ENCODE measurements at places on chromosomes 1 and 21. TPM values are rescaled to one million over a fixed set of nuclear protein-coding genes. Genes with fewer than 3 reads are reported as not detected.

DNA sequence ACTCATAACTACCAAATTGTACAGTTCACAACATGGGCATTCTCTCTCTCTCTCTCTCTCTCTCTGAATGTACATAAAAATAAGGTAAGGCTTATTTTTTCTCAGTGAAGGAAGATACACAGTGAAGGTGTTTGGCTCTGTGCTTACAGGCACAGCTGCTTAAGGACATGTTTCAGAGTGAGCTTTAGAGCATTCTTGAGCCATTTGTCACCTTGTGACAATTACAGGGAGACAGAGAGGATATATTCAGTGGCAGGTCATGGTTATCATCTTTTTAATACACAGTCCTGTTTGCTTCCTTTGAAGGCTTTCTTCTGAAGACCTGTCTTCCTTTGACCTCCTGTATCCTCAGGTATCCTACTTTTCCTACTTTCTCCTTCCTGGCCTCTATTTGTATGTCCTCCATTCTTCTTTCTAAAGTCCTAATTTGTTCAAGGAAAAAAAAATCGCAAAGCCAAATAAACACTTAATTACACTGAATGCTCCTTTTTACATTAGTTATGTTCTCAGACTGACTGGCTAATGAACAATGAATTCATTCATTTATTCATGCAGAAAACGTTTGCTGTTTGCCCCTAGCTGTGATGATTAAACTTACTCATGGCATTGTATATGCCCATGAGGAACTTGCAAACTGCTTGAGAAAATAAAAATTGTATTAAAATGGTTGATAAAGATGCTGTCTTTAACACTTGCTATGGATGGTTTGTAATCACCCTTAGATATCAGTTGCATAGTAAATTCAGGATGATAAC lies 33.4 kb downstream of the HSD17B7 start:
- DNase-seq, result no peak

DNA sequence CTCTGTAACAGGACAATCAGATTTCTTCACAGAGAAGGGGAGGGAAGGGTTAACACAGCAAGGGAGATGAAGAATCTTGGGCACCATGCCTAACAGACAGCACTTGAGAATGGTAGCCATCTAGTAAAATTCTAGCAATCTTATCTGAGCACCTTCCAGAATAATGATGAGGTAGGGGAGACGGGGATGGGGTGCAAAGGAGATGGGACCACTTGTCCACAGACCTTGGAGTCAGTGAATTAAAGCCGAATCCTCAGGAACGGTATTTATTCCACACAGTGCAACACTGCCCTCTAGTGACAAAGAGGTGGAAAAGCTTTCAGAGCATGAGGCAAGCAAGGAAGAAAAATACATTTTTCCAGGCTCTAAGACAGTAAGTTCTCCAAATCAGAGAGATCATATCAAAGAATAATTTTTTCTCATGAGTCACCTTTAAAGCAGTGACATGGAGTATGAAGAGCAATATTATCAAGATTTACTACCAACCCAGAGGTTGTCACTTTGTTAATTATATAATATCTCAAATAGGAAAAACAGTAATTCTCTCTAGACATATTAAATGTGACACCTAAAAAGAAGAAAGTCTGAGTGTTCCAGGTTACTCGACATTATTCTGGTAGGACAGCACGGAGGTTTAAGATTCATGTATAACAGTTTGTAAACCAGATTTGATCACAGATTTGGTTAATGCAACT lies 43.3 kb upstream of the LPAR3 start:
- DNase-seq, result no peak

- DNase-seq, result no peak
Observed at GRCh38 chr1:164320790-164321731, 237.9 kb upstream of the PBX1 start.

- DNase-seq, result no peak
Observed at GRCh38 chr1:244217711-244218110, 166.6 kb downstream of the ZBTB18 start.

DNA sequence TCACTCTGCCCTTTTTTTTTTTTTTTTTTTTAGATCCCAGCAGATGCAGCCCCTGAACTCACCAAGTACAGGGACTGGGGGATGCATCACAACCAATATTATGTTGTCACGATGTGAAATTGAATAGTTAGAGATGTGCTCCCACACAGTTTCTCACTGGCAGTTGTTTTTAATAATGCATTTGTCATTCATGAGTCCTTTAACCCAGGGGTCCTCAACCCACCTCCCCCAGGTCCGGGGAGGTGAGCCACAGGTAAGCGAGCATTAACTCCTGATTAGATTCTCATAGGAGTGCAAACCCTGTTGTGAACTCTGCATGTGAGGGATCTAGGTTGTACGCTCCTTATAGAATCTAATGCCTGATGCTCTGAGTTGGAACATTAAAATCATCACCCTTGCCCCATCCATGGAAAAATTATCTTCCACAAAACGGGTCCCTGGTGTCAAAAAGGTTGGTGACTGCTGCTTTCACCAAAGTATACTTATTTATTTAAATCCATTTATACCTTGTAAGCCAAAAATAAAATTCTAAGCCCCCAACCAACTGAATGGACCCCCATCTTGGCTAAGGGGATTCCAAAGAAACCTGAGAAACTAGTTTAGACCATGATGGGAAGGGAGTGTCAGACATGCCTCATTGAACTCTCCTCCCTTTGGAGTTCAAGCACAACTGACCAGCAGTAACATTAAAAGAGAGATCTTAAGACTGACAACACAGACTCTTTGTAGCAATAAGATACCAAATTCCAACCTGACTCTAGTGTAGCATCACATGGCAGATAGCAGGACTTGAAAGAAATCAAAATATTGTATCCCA lies 119.3 kb upstream of the ATP1A1 start:
- DNase-seq, result no peak

- no peak for DNase-seq
Observed at GRCh38 chr1:237959838-237960237, 69.1 kb upstream of the ZP4 start.

Gene MXRA8
- total RNA-seq, result 105 TPM

- DNase-seq, result no peak
Observed at GRCh38 chr1:1462318-1462966, 9.1 kb upstream of the ATAD3B start.

Gene SPRR1B
- total RNA-seq, result not detected

DNA sequence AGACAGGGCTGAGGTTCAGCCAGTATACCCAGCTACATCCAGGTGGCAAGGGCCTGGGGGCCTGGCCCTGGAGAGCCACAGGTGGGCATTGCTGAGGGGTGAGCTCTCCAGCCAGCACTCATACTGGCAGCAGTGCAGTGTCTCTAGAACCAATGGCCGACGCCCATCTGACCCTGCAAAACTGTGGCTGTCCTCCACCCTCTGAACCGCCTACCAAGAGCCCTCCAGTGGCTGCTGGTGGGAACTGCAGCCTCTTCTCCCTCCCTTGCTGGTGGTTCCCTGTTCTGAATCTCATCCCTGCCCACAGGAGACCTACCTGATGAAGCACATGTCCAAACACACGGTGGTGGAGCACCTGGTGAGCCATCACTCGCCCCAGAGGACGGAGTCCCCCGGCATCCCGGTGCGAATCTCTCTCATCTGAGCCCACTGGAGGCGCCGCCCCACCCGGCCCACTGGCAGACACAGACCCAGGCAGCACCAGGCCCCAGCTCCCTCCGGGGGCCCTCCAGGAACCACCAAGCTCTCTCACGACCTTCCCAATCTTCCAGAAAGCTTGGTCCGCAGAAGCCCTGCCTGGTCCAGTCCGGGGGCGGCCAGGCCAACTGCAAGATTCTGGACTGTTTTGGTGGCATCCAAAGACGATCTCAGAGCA lies 22.1 kb downstream of the A3GALT2 start:
- peak; percentile 92 for DNase-seq

GRCh38 chr1:92623187-92623778 lies 136.6 kb upstream of the GFI1 start:
- DNase-seq, result no peak

DNA sequence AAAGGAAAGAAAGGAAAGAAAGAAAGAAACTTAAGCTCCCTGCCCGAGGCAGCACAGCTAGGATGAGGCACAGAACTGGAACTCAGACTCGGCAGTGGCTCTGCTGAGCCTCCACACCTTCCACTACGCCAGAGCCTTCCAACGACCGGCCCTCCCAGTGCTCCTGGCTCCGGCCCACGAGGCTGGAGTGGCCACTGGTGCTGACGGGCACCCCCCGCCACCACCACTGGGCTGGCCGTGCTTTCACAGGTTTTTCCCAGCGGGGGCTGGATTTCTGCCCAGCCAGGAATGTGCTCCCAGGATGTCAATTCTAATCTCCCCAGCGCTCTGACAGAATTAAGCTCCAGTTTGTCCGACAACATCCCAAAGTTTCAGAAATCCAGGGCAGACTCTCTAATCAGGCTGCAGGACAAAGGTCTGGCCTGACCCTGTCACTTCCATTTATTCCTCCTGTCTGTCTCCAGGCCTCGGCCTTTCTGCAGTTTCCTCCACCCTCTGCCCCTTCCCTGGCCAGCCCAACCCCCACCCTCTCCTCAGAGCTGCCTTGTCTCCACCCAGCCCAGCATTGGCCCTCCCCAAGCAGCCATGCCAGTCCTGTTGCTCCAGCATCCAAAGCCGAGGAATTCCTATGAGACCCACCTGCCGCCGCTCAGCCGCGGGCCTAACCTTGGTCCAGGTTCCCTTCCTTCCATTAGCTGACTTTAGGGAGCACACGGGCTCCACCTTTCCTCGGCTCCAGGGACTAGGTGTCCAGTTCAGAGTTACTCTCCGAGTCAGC lies 81.9 kb downstream of the CASZ1 start:
- DNase-seq, result no peak

Gene SELENBP1
- 24.5 TPM for total RNA-seq

GRCh38 chr1:35935442-35936388 lies 4.8 kb downstream of the AGO3 start:
- no peak for DNase-seq

GRCh38 chr1:207313131-207313530 lies 8.3 kb upstream of the CD55 start:
- no peak for DNase-seq

Gene LCE1A
- not detected for total RNA-seq

Gene TMEM53
- total RNA-seq, result 6.6 TPM

DNA sequence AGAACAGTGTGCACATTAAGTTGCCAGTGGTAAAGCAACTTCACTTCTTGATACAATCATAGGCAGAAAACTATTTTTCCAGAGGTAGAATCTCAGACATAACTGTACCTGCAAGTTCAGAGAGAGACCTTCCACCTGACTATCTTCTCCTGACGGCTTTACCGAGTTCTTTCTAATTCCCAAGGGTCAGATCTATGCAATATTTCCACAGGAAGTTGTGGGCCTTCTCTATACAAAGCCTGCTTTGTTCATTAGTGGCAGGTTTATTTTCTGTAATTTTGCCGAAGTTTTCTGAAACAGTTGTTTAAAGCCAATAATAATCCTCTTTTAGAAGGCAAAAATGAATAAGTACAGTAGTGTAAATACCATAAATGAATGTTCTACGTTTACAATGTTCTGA lies 58.2 kb upstream of the RCC1 start:
- no peak for DNase-seq

DNA sequence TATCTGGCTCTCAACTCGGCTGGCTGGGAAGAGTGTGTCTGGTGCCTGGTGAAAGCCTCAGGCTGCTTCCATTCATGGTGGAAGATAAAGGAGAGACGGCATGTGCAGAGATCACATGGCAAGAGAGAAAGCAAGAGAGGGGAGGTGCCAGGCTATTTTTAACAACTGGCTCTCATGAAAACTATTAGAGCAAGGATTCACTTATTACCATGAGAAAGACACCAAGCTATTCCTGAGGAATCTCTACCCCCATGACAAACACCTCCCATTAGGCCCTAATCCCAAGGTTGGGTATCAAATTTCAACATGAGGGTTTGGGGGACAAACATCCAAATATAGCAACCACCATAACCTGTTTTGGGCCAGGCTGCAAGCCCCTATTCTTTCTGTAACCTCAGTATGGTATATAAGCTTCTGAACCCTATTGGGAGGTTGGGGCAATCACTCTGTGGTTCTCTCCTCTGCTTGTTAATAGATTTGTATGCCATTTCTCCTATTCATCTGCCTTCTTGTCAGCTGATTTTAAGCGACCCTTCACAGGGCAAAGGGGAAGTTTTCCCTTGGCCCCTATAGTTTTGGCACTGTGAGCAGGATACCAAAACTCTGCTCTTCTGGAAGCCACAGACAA lies 179.0 kb upstream of the TNR start:
- DNase-seq, result no peak

- DNase-seq, result no peak
Observed at GRCh38 chr1:85818371-85818770, 110.1 kb upstream of the ZNHIT6 start.

Gene GPR161
- total RNA-seq, result 19.8 TPM

DNA sequence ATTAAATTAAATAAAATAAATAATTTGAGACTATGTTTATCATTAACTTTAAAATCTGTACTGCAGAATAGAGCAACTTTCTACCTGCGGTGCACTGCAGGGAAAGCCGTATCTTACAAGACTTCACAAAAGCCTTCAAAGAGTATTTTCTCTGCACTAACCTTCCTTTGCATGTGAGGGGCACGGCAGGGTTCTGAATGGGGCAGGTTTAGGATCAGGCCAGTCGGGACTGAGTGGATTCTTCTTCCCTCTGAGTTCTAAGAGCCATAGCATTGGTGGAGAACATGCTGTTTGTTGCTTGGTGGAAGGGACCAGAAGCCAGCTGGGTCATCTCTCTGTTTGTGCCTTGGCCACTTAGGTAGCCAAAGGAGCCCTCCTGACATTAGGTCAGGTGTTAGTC lies 55.2 kb upstream of the LGALS8 start:
- no peak for DNase-seq

Gene B3GALT2
- 0.51 TPM for total RNA-seq

DNA sequence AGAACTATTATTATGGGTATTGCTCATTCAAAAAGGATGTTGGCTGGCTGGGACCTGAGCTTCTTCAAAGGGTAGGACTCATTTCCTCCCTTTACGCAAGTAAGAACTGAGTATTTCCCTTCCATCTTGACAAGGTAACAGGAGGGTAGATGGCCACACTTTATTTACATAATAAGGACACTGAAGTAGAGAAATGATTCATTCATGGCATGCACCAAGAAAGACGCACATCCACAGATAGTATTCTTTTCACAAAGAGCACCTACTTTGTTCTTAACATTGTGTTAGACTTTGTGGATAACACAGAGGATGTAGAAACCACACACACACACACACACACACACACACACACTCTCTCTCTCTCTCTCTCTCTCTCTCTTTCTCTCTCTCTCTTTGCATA lies 82.9 kb downstream of the FAM78B start:
- no peak for DNase-seq

GRCh38 chr1:107943694-107944093 lies 21.3 kb downstream of the VAV3 start:
- no peak for DNase-seq

Gene PERM1
- 0.49 TPM for total RNA-seq

DNA sequence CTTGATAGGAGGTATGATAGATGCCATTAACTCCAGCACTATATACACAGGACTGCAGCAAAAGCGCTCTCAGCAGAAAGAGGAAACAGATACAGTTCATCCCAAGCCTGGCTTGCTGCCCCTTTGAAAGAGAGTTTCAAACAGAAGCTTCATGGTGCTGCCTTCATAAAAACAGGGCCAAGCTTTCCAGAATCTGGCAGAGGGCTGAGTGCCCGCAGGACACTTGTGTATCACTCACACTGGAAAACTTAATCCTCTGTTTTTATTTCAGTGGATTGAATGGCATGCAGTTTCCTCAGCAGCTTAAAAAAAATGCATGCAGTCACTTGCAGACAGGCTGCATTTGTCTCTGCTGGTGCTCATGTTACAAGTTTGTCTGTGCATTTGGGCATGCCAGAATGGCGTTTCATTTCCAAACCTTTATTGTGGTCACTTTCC lies 40.4 kb downstream of the KCNJ15 start:
- DNase-seq, result no peak

GRCh38 chr1:14064649-14065442 lies 364.9 kb downstream of the PRDM2 start:
- no peak for DNase-seq

GRCh38 chr21:34046917-34047316 lies 26.5 kb upstream of the MRPS6 start:
- DNase-seq, result no peak
